Stimulated activated CD4-positive, alpha-beta T cell treated with anti-CD3 and anti-CD28 coated beads, TNF-alpha, amount 100 ng/mL, for 48 hours (primary cell): ENCODE measurements at places on chromosomes 3 and 15.

- no peak for DNase-seq
Measured at GRCh38 chr3:118055381-118055780, 979.3 kb downstream of the IGSF11 start.

- no peak for DNase-seq
Measured at GRCh38 chr3:54625805-54626787, 301.8 kb downstream of the LRTM1 start.

- no peak for DNase-seq
Measured at GRCh38 chr3:13318626-13319470, 101.3 kb downstream of the NUP210 start.

DNA sequence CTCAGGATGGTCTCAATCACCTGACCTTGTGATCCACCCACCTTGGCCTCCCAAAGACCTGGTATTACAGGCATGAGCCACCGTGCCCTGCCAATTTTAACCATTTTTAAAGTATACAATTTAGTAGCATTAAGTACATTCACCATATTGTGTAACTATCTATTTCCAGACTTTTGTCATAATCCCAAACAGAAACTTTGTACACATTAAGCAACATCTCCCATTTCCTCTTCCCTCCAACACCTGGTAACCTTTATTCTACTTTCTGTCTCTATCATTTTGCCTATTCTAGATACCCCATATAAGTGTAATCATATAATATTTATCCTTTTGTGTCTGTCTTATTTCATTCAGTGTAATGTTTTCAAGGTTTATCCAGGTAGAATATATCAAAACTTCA is 8.9 kb upstream of the MYLK start:
- no peak for DNase-seq

GRCh38 chr15:44081026-44082013 is 113.8 kb downstream of the FRMD5 start:
- DNase-seq: no peak

DNA sequence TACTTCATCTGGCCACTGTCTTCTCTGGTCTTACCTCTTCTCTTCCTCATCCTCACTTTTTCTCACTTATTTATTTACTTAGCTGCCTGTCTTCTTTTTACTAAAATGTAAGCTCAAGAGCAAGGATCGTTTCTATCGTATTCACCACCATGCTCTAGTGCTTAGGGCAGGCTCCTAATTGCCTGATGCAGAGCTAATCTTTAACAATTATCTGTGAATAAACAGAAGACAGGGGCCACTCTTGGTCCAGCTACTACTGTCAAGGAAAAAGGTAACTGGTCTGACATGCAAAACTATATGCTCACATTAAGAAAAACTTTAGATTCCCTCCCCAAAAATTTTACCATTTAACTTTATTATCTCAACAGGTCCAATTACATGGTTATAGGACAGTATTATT is 17.5 kb downstream of the PIK3R4 start:
- no peak for DNase-seq

- DNase-seq: no peak
Measured at GRCh38 chr3:56835650-56836227, 34.0 kb upstream of the ARHGEF3 start.

- no peak for DNase-seq
Measured at GRCh38 chr15:87500240-87500639, 756.3 kb downstream of the NTRK3 start.

DNA sequence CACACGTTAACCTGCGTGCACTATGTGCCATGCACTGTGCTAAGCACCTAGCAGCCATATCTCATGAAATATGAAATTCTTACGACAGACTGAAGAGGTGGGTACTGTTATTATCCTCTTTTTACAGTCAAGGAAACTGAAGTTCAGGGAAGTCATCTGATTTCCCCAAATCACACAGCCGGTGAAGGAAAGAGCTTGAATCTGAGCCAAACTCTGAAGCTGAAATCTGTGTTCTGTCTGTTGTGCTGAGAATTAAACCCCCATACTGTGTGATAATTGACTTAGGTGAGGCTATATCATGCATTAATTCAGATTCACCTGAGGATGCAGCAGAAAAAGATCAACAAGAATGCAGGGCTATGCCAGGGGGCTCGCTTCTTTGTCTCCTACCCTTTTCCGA is 475 bp downstream of the FAM107A start:
- no peak for DNase-seq

- no peak for DNase-seq
Measured at GRCh38 chr3:39254806-39255449, 24.9 kb downstream of the CX3CR1 start.

GRCh38 chr3:157475921-157476414 is 27.2 kb downstream of the VEPH1 start:
- DNase-seq: no peak

DNA sequence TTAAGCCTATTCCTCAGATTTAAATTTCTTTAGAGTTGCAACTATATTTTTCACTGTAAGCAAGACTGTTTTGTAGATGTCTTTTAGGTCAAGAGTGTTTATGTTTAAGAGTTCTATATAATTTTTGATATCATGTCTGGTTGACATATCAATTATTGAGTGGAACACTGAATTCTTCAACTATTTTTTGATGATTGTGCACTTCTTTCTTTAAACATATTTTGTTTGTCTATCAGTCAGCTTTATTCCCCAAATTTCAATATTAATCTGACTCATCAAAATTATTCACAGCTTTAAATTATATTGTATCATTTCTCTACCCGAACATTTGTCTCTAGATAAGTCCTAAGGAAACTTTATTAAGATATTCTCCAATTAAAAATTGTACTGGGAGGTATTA is 933.6 kb upstream of the ROBO1 start:
- DNase-seq: no peak

DNA sequence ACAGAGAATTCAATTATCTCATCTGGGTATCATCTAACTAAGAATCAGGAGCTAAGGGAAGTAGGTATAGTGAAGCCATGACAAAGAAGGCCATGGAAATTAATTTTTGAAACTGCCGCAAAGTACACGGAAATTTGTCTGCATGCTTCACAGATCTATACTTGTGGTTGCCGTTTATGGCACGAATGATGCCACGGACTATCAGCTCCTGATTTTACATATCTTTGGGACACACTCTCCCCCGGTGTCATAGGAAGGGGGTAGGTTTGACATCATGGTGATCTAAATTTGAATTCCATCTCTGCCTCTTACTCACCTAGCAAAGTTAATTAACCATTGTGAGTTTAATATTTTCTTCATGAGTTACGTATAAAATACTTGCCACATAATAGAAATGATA is 14.0 kb downstream of the ARPP21 start:
- no peak for DNase-seq

GRCh38 chr3:26657348-26657976 is 34.9 kb downstream of the LRRC3B start:
- DNase-seq: no peak

GRCh38 chr3:138011722-138012121 is 1.8 kb downstream of the CLDN18 start:
- DNase-seq: no peak

DNA sequence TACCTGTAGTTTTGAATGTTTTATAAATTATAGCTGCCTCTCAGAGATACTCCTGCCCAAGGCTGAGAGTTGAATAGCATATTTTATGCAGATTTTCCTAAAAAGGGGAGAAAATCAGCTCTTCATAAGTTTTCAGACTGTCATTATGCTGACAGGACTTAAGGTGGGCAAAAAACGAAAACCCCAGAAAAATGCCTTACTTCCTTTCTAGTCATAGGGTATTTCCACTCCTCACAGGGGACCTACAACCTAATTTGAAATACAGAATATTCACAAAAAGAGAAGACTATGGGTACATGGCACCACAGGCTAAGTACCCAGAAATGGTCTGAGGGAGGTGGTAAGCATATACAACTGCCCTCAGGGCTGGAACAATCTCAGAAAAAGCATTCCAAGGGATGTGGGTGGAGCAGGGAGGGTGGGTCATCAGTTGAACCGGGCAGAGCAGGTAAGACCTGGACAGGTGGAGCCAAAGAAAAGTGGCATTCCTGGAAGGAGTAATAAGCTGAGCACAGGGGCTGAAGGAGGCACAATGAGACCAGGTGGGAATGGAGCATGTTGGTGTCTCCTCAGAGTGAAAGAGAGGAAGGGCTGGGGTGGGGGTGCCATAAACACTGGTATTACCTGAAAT is 10.6 kb upstream of the OXSR1 start:
- DNase-seq: no peak

DNA sequence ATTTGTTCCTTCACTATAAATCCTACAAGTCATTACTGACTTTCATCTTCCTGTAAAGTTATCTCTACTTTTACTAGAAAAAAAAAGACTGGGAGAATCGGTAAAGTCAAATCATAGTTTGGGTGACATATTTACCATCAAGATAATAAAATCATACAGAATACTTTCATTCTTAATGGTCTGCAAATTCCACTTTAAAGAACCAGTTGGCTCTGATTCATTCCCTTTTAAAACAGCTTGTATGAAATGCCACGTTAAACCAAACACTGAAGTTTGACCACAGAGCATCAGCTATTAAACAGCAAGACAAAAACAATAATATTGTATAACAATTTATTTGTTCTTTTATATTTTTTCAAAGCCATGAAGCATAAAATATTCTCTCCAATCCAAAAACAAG is 100.7 kb downstream of the FBN1 start:
- no peak for DNase-seq

GRCh38 chr15:88100181-88100580 is 156.4 kb downstream of the NTRK3 start:
- DNase-seq: no peak

- no peak for DNase-seq
Measured at GRCh38 chr15:31080591-31081014, 20.9 kb downstream of the TRPM1 start.

DNA sequence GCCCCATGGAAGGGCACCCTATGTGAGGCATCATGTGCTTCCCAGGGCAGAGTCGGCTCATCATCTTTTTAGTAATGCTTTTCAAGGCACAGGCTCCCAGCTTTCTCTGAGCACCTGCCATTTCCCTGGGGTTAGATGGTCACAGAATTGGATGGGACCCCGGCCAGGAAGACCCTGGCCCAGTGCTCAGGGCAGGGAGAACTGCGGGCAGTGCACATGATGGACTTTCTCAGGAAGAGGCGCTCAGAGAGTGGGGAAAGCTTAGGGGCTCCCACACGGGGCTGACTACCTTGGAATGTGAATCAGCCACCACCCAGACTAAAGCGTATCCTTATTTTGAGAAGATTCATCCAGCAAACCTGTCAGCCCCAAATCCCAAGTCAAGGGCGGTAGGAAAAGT is 16.5 kb upstream of the SKOR1 start:
- no peak for DNase-seq

GRCh38 chr3:186247821-186248814 is 113.9 kb downstream of the DGKG start:
- DNase-seq: no peak

DNA sequence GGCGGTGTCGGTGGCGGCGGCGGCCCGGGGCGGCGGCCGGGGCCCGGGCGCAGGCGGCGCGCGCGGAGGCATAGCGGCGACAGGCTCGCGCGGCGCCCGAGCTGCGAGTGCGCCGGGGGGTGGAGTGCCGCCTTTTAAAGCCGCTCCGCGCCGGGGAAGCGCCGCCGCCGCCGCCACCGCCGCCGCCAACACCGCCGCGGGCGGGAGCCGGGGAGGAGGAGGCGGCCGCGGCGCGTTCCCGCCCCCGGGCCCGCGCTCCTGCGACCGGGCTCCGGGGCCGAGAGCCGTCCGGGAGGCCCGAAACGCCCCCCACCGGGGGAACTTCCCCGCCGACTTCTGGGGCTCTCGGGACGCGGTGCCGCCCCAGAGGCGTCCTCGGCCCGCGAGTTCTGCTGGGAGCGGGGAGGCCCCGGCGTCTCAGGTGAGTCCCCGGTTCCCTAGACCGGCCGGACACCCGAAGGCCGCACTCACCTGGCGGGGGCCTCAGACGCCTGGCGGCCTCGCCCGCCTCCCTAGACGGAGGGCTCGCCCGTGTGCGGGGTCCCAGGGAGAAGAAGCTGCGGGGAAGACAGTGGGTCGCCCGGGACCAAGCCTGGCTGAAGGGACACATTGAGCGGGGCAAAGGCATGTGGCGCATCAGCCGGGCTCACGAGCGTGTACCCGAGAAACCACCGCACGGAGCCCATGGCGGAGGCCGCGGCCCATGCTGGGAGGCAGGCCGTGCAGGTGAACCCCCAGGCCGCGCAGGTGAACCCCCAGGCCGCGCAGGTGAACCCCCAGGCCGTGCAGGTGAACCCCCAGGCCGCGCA is at the start of gene PCSK6:
Gene PCSK6, minus strand, starts transcription at position 109 of the 809 bp plus-strand sequence. Its CDS starts 37 bp downstream, at position 72.
- no peak for DNase-seq

- DNase-seq: no peak
Measured at GRCh38 chr15:54820098-54820497, 376.6 kb downstream of the RSL24D1 start.

DNA sequence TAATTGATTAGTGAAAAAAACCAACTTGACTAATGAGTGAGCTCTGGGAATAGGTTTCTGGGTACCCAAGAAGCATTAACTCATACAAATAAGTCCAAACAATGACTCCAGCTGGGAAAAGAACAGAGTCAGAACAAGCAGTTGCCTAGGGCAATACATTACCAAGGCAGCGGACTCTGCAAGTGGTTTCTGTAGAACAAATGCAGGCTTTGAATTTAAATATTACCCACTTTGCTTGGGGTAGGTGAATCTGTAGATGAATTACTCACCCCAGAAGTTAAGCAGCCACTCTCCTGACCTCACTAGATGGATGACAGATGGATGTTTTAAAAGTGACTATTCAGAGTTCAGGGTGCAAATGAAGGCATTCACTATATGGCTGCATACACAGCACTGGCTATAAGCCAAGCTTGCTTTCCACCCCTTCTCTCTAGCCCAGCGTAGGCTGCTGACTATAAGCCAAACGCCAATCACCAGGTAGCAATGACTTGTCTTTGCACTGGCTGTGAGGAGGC is 73.1 kb upstream of the BHLHE40 start:
- no peak for DNase-seq

- no peak for DNase-seq
Measured at GRCh38 chr15:78691167-78691850, 50.3 kb upstream of the CHRNB4 start.

- no peak for DNase-seq
Measured at GRCh38 chr15:71349336-71349735, 234.1 kb downstream of the THSD4 start.

- DNase-seq: no peak
Measured at GRCh38 chr3:20074226-20075063, 34.2 kb downstream of the KAT2B start.

- DNase-seq: no peak
Measured at GRCh38 chr3:44584646-44585501, at the start of gene ZNF660. ZNF660 (plus strand) TSS chr3:44584964; CDS start chr3:44594194, 9,230 bp downstream.
